Stimulated activated CD8-positive, alpha-beta memory T cell treated with anti-CD3 and anti-CD28 coated beads, Interleukin-7, amount 100 ng/mL, for 48 hours (primary cell): ENCODE measurements at places on chromosomes 1 and 21.

DNA sequence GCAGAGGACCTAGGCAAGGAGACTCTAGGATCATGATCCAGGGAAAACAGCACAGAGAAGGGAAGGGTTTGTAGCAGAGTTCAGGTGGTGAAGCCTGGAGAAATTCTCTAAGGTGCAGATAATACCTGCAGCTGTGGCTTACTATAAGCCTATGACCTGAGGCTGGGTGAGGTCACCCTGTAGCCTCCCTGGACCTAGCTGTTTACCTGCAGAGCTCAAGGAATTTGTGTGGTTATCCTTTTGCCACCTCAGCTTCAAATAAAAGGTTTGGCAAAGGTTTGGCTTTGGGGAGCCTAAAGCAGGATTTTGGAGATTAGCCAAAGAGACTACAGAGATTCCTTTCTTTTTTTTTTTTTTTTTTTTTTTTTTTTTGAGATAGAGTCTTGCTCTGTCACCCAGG, 79.5 kb upstream of the ZNF648 start:
- DNase-seq = no peak

DNA sequence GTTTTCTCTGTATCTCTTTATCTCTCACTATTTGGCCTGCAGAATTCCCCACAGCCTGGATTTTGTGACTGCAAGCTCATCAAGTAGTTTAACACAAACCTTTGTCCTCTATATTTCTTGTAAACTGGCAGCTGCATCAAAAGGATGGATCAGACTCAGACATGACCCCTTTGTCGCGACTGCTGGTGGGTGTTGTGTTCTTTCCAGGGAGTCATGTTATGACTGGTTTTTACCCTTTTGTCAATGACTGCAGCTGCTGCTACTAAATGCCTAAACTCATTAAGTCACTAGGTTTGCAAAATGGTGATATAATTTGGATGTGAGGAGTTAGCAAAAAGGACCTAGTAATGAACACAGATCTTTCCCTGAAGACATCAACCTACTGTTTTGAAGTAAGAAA, 10.2 kb upstream of the TOMM20 start:
- no peak for DNase-seq

- DNase-seq = no peak
These were observed 273.1 kb downstream of the TTLL7 start for GRCh38 chr1:83725735-83726360.

GRCh38 chr1:118947003-118947765, 41.0 kb downstream of the TBX15 start:
- no peak for DNase-seq

DNA sequence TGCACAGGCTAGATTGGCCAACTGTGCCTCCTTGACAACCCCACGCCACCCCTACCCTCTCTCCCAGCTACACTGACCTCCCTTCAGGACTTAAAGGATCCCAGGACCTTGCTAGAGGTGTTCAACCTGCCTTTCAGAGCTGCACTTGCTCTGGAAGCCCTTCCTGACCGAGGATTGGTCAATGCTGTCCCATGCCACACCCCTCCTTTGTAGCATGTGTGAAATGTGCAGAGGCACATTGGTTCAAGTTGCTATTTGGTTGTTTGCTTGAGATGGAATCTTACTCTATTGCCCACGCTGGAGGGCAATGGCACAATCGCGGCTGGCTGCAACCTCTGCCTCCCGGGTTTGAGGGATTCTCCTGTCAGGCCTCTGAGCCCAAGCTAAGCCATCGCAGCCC, 21.8 kb downstream of the ACTA1 start:
- no peak for DNase-seq

- DNase-seq = no peak
These were observed 3.6 kb upstream of the KIAA2013 start for GRCh38 chr1:11929849-11930248.

- no peak for DNase-seq
These were observed 196 bp downstream of the ALX3 start for GRCh38 chr1:110070282-110070669.

GRCh38 chr1:201591981-201592380, 53.1 kb downstream of the NAV1 start:
- no peak for DNase-seq

DNA sequence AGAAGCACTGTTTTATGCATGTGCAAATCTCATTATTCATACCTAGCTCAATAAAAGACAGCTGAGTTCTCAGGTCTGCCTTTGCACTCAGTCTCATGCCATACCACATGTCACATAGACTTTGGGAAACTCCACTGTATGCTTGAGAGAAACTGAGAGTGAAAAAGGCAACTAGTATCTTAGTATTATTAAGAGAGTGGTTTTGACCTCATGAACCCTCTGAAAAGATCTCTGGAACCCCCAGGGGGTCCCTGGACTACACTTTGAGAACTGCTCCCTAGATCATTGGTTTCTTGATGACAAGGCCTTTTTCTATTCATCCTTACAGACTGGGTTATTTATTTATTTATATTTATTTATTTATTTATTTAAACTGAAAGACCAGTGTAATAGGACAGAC, 3.7 kb upstream of the RHEX start:
- DNase-seq = no peak

DNA sequence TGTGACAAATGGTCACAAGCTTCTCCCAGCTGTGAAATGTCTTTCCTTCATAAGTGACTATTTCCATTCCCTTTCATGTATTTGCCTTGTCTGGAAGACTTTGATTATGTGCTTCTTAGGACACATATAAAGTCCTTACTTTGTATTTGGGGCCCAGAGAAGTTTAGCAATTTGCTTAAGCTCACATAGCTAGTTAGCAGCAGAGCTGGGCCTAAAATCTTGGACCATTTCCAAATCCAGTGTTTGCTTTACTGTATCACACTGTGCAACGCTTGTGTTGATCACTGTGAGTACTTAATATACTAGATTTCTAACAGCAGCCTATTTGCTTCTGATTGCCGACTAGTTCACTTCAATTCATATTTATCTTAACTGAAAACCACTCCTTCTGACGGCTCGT, 2.2 kb upstream of the KCNA3 start:
- DNase-seq = no peak

GRCh38 chr1:201095581-201095980, 16.6 kb downstream of the CACNA1S start:
- DNase-seq = no peak

- no peak for DNase-seq
These were observed 153.1 kb upstream of the FGGY start for GRCh38 chr1:59143811-59144210.

DNA sequence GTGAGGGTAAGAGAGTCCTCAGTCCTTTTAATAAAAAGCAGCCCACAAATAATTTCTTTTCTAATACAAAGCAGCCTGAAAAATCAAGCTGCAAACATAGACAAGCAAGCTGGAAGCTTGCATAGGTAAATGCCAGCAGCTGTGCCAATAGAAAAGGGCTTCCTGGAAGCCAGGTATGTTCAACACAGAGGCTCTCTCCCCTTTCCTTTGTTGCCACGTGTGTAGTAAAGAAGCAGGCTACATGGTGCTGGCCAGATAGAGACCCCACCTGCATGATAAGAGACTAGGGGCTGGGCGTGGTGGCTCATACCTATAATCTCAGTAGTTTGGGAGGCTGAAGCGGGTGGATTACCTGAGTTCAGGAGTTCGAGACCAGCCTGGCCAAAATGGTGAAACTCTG, 50.1 kb upstream of the ERRFI1 start:
- no peak for DNase-seq

DNA sequence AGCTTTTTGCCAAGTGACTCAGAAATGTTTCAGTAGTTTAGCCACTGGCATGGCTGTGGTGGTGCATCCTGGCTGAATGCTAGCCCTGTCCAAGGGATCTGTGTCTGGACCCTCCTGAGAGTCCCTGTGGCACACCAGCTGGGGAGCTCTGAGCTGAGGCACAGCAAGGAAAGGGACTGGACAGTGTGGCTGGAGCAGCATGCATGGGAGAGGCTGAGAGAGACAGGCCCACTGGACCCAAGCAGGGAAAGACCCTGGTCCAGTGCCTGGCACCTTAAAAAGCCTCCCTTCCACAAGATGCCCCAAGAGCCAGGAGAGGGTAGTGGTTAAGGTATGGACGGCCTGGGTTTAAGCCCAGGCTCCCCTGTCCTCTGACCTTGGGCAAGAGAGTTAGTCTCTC, 35.3 kb downstream of the FAAH start:
- no peak for DNase-seq

DNA sequence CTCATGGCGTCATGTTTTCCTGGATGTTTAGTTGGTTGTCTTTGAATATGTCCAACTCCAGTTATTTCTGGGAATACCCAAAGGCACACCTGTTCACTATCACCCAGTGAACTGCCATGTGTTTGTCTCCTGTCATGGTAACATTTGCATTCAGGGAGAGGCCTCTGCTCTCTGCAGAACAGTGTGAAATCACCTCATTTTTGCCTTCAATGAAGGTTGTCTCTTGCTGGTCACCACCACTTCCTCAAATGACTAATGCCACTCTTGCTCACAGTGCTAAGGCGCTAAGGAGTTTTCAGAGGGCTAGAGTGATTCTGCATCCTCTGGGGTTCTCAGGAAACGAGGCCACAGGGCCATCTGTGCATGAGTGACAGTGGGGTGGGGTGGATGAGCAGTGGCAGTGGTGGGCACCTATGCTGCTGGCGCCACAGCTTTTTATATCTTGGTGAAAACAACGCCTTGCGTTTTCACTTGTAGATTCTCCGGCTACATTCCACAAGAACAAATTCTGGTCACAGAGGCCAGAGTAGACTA, 60.0 kb upstream of the ATP5PO start:
- peak; percentile 80 for DNase-seq

- peak; percentile 3 for DNase-seq
These were observed 60.1 kb downstream of the F3 start for GRCh38 chr1:94481473-94481933.

DNA sequence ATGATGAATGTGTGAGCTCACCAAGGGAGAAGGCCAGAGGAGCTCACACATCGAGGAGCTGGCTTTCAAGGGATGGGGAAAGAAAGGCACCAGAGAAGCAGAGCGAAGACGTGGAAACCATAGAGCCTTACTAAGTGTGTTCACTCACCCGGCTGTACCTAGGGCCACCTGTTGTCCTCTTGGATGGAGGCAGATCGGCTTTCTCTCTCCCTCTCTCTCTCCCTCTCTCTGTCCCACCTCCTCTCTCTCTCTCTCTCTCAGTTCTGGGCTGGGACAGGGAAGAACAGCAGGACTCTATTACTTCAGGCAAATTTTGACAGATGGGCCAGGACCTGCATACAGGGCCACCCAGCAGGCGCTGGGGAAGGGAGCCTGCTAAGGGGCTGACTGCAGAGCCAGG, 64.8 kb downstream of the HIVEP3 start:
- DNase-seq = no peak

GRCh38 chr1:7905262-7905661, 35.4 kb downstream of the TNFRSF9 start:
- no peak for DNase-seq

DNA sequence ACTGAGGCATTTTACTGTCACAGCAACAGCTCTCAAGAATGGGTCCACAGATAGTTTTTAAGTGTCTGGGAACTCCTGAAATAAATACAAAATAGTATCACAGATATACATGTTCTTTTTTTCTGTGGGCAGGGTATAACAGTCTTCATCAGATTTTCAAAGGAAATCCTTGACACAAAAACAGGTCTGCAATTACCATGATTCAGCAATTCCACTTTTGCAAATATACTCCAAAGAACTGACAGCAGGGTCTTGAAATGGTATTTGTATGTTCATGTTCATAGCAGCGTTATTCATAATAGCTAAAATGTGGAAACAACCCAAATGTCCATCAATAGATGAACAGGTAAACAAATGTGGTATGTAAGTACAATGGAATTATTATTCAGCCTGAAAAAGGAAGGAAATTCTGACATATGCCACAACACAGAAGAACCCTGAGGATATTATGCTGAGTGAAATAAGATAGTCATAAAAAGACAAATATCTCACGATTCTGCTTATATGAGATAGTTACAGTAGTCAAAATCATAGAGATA, 85.0 kb downstream of the EPS15 start:
- DNase-seq = no peak

DNA sequence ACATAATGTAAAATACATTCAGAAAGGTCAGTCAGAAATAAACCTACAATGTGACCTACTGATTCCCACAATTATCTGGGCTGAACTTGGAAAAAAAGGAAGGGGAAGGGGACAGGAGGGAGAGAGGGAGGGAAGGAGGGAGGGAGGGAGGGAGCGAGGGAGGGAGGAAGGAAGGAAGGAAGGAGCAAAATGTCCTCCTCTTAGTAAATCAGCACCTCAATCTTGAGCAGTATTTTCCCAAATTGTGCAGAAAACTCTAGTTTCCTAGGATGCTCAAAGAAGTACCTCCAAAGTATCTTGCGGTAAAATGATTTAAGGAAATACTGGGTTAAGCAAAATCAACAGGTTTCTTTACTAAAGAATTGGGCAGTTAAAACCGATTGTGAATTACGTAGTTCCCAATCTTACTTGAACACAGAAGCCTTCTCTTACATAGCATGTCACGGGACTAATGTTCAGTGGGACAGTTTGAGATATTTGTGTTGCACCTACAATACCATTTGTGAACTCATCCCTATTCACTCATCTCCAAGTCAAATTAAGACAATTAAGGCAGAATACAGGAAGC, 51.0 kb upstream of the ASPM start:
- no peak for DNase-seq

GRCh38 chr1:11957897-11958296, 22.3 kb upstream of the MFN2 start:
- DNase-seq = no peak

- DNase-seq = no peak
These were observed 6.5 kb downstream of the AK5 start for GRCh38 chr1:77288275-77288674.

DNA sequence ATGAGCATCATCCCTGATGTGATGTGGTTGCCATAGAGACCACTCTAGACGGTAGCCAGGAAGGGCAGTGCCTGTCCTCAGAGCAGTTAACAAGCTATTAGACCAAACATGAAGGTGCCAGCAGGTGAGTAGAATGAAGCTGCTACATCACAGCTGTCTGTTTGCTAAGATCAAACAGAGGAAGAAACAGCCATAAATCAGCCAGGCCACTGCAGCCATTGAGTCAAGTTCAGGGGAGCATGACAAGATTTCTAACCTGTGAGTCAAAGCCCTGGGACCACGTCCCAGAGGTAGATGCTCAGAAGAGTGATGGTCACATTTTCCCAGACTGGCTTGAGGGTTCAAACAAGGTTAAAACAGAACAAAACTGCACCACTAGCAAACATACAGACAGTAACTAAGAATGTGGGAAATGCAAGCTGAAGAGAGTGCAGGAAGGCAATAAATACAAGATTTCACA, 450.6 kb upstream of the DAB1 start:
- DNase-seq = no peak

- DNase-seq = no peak
These were observed 44.4 kb downstream of the C1orf198 start for GRCh38 chr1:230823931-230824381.

DNA sequence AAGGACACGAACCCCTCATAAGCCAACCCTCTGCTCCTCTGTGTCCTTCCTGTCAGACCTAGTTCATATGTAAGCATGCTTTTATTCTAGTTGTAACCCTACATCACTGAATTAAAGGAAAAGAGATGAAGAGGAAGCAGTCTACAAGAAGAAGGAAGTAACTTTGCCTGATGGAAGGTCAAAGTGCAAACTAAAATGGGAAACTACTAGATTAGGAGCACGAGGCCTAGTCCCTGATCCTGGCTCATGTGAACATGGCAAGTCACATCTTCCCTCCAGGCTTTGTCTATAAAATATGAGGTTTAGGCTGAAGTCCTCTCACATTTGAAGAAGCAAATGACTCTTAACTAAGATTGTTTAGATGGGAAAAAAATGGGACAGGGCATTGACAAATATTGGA, 13.2 kb downstream of the ZMYND12 start:
- no peak for DNase-seq

GRCh38 chr1:205672970-205673369, 7.3 kb downstream of the SLC45A3 start:
- no peak for DNase-seq
